ENCODE measurements at places on chromosomes 13 and 19. TPM values are rescaled to one million over a fixed set of nuclear protein-coding genes. Genes with fewer than 3 reads are reported as not detected.
A peak's percentile ranks its signal among the peaks of the same experiment; 100 is the strongest.

Gene ZNF90
- total RNA-seq, result 4.2 TPM

Gene TNFSF11
- total RNA-seq, result not detected

Gene PNMA8B
- total RNA-seq, result not detected

Gene TRAPPC5
- total RNA-seq, result 103 TPM

Gene SULT2A1
- not detected for total RNA-seq

- peak; percentile 77 for DNase-seq
Observed at GRCh38 chr19:37997911-37998344, 90.9 kb downstream of the SIPA1L3 start.

DNA sequence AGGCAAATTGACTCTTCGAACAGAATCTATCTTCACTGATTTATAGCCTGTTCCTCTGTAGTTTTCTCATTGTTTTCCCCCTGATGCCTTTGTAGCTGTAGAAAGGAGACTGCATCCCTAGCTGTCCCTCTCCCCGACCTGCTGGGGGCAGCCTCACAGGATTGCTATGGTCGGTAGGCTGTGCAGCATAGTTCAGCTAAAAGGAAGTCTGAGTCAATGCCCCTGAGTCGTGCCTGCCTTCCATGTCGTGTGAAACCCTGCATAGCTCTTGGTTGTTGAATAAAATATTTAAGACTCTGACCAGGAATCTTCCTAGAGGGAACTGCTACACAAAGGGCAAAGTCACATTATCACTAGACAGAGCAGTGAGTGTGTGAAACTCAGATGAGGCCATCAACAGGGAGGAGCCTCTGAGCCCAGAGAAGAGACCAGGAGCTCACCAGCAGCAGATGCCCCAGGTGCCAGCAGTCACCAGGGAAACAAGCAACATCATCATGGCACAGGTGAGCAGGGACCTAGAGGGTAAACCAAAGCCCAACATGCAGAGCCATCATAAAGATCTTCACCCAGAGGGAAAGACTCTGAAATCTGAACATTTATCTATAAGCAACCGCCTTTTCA is 108.4 kb upstream of the NBEA start:
- DNase-seq, result no peak

DNA sequence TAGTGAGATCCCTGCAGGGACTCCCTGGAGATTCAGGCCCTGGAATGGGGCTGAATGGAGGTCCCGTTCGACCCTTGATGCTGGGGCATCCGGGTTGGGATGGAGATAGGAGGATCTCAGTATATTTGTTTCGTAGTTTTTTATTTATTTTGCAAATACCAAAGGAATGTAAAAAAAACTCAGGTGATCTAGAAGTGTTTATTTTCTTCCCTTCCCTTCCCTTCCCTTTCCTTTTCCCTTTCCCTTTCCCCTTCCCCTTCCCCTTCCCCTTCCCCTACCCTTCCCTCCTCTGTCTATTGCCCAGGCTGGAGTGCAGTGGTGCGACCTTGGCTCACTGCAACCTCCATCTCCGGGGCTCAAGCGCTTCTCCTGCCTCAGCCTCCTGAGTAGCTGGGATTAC is 4.5 kb downstream of the GTPBP3 start:
- DNase-seq, result no peak

DNA sequence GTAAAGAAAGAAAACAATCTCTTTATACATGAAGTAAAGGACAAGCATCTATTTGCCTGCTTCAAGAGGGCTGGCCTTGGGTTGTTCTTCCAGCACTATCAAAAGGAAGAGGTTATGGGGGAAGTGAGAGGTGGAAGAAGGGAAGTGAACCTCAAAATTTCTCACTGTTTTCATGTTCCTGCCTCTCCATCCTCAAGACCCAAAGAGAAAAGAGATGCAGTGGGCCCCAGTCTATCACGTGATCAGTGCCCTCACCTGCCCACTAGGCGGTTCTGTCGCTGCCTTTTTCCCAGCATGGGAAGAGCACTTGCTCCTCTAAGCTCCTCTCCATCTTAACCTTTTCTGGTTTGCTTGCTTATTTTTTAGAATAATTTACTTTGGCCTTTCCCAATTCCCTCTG is 6.2 kb upstream of the USP12 start:
- no peak for DNase-seq

- DNase-seq, result no peak
Observed at GRCh38 chr19:2332341-2333026, 4.0 kb downstream of the SPPL2B start.

GRCh38 chr19:14375582-14376291 is 5.5 kb upstream of the ADGRE5 start:
- DNase-seq, result no peak

GRCh38 chr13:30388406-30389283 is 33.6 kb upstream of the UBE2L5 start:
- DNase-seq, result no peak

- no peak for DNase-seq
Observed at GRCh38 chr13:20157151-20157796, 3.6 kb downstream of the GJA3 start.

DNA sequence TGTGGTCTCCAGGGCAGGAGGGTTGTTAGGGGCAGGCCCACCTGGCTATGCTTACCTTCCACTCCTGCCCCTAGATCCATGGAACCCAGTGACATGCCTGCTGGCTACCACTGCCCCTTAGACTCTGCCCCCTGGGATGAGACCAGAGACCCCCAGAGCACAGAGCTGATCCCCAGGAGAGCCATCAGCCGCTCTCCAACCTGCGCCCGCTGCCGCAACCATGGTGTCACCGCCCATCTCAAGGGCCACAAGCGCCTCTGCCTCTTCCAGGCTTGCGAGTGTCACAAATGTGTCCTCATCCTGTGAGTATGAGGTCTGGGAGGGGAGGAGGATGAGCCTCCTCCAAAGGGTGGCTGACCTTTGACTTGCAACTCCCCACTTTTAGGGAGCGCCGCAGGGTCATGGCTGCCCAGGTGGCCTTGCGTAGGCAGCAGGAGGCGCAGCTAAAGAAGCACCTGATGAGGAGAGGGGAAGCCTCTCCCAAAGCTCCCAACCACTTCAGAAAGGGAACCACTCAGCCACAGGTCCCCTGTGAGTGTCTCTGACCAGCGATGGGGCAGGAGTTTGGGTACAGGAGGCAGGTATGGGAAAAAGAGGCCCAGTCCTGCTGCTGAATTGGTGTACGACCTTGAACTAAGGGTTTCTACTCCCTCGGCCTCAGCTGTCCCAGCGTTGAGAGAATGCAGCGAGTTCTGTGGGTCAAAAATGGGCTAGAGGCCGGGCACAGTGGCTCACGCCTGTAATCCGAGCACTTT is 2.7 kb downstream of the DMRTC2 start:
- DNase-seq, result no peak

GRCh38 chr19:48991873-48992580 is 1.1 kb downstream of the GYS1 start:
- DNase-seq, result peak; percentile 64

- DNase-seq, result no peak
Observed at GRCh38 chr13:67736646-67737420, 506.7 kb upstream of the PCDH9 start.

GRCh38 chr19:17527326-17527725 is 15.9 kb downstream of the PGLS start:
- no peak for DNase-seq

- DNase-seq, result no peak
Observed at GRCh38 chr19:45350477-45351058, 10.0 kb downstream of the KLC3 start.

DNA sequence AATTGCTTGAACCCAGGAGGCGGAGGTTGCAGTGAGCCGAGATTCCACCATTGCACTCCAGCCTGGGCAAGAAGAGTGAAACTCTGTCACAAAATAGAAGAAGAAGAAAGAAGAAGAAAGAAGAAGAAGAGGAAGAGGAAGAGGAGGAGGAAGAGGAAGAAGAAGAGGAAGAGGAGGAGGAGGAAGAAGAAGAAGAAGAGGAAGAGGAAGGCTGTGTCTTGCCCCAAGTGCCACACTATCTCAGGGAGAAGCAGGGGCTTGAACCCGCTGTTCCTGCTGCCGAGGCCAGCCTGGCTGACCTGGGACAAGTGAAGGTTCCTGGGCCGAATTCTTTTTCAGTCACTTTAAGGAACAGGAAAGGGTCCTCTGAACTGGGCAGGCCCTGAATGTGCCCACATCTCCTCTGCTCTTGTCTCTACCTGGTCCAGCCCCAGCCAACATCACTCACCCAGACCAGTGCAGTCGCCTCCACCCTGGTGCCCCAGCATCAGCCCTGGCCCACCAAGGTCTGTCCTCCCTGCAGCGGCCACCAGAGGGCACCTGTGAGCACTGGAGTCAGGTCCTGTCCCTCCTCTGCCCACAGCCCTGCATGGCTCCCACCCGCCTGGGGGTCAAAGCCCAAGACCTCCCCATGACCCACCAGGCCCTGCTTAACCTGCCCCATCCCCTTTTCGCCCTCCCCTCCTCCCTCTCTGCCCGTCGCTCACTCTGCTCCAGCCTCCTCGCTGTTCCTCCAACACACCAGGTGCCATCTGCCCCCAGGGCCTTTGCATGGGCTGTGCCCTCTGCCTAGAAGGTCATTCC is 20.0 kb downstream of the TICAM1 start:
- no peak for DNase-seq

- no peak for DNase-seq
Observed at GRCh38 chr13:24071423-24072075, 89.0 kb upstream of the SPATA13 start.
